Fibroblast of skin of left biceps (primary cell): ENCODE measurements at places on chromosomes 3 and 15.

DNA sequence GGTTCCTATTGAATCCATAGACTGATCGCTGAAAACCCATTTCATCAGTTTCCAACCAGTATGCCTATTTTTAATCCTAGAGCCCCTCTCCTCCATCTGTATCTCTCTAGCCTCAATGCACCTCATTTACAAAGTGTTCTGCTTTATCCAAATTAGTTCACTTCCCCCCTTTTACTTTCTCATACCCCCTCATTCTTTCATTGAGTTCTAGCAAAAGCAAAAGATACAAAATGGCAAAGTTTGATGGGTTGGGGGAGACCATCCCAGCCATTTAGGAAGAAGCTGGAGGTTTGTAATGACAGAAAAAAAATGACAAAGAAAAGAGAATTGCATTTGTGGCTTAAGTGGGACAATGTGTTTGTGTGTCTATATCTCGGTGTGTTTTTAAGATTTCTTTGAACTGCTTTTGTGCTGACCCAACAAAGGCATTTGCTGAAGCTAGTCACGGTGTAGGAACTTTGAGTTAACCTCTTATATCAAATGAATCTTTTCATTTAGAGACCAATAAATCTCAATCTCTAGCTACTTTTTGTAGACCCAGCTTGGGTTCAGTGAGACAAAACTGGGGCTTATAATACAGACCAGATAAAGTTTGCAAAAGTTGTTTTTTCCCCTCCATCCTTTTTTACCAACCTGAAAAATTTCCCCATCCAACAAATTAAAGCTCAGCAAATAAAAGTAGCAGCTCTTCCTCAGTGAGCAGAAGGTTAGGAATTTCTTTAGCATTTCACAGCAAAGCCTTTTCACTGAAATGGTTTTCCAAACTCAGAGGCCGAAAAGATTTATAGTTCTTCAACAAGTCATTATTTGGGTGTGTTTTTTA, 18.7 kb downstream of the NR2F2 start:
- DNase-seq = no peak

GRCh38 chr15:77866596-77867125, 210.8 kb downstream of the TBC1D2B start:
- DNase-seq = no peak

- no peak for DNase-seq
Measured at GRCh38 chr3:112459750-112460149, 39.5 kb downstream of the BTLA start.

DNA sequence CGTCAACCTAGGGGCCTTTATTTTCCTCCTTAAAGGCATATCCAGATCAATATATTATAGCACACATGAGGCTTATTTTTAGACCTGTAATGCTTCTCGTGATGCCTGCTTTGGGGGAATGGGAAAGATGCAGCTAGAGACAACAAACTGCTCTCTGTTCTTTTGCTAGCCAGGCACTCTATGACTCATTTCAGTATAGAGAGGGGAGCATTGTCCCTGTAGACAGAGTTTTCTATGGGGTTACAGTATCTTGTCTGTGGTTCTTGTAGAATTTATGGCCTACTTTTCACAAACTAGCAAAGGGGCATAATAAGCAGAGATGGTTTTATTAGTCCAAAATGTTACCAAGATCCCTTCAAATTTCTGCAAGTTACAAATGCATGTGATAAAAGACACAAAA, 305.6 kb downstream of the LSAMP start:
- no peak for DNase-seq

DNA sequence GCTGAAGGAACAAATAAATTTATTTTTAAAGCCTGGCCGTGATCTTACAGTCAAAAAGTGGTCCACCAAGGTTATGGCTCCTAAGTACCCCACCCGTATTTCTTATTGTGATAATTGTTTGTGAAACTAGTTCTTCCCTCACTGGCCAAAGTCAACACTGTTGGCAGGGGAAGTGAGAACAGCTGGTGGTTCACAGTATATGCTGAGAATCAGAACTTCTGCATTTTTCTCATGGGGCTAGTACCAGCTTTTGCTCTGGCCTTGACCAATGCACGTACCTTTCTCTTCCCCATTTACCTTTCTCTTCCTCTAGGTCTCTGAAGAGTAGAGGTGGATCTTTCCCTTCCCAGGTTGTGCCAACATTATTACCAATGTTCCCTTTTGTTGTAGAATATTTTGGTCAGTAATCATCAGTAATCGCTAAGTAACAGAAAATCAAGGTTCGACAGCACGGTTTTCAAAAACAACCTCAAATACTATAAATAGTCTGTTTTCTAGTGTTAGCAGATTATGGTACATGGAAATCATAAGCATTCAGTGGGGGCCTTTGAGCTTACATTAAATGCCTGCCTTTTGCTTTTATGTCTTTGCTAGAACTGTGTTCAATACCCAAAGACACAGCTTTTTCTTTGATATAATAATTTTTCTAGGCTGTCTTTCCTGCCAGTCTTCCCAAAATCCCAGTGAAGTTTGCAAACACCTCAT, 268.0 kb downstream of the LPP start:
- DNase-seq = no peak

- no peak for DNase-seq
Measured at GRCh38 chr3:177212278-177212610, 15.0 kb upstream of the TBL1XR1 start.

- DNase-seq = no peak
Measured at GRCh38 chr15:98433346-98433745, 215.0 kb upstream of the IGF1R start.

GRCh38 chr3:52270252-52270754, 8.1 kb downstream of the WDR82 start:
- no peak for DNase-seq

GRCh38 chr15:89175617-89176191, 45.7 kb downstream of the RLBP1 start:
- DNase-seq = no peak
